ENCODE measurements at places on chromosomes 1 and 21.

DNA sequence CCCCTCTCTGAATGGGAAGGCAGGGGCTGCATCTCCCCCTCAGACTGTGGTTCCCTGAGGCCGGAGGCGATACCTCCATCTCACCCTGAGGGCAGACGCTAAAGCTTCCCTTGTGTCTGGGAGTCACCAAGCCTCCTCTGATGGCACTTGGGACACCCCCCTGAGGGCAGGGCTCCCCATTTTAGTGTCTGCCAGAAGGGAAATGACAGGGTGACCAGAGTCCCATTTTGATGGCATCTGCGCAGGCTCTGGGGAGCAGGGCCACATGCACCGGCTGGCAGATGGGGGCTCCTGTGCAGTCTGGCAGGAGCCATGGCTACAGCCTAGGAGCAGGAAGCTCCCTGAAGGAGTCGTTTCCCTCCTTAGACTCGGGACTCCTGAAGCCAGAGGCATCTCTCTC lies 1.7 kb downstream of the S100A2 start:
- DNase-seq, result no peak

DNA sequence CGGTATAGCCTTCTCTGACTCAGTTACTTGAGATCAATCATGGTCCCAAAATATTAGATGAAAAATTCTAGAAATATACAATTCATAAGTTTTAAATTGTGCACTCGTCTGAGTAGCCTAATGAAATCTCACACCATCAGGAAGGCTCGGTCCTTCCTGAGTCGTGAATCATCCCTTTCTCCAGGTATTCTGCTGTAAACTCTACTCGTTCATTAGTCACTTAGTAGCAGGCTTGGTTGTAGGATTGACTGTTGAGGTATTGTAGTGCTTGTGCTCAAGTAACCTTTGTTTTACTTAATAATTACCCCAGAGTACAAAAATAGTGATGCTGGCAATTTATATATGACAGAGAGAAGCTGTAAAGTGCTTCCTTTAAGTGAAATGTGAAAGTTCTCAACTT lies 238.7 kb downstream of the OLFM3 start:
- DNase-seq, result no peak

GRCh38 chr1:48016515-48016914 lies 19.3 kb upstream of the TRABD2B start:
- no peak for DNase-seq

- no peak for DNase-seq
These were observed 8.9 kb upstream of the MUTYH start for GRCh38 chr1:45348966-45349677.

- DNase-seq, result no peak
These were observed 13.5 kb downstream of the COL6A1 start for GRCh38 chr21:45994759-45995685.

DNA sequence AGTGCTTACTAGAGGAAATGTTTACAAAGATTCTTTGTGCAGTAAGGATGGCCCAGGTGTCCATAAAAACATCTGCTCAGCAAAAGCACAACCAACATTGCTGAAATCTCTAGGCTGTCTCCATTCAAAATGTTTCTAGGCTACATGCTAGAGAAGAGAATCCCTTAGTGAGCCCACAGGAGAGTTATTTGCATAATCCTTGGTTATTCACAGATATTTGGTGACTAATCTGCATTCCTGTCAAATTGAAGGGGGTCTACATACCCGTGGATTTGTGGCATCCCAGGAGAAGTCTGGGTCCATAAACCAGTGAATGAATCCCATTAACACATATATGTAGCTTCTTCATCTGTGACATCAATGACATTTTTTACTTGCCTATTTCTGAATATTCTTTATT lies 261.3 kb upstream of the ESRRG start:
- DNase-seq, result no peak
